ENCODE measurements at places on chromosomes 5 and 9. TPM values are rescaled to one million over a fixed set of nuclear protein-coding genes. Genes with fewer than 3 reads are reported as not detected.

The TMOD1 gene
- 1.5 TPM for total RNA-seq

The CCDC192 gene
- not detected for total RNA-seq

The TLR4 gene
- not detected for total RNA-seq

The PNPLA7 gene
- 3.6 TPM for total RNA-seq

- H3K4me3 ChIP-seq, result no peak overlapping the region
- no peak overlapping the region for H3K27ac ChIP-seq
- no peaks in the 10 kb centered on the region for H3K27me3 ChIP-seq
- no peaks in the 10 kb centered on the region for H3K36me3 ChIP-seq
- peaks cover 29% of the 10 kb centered on the region for H3K4me1 ChIP-seq
Measured at GRCh38 chr9:133711428-133712220, 26.5 kb downstream of the SARDH start.
